Activated CD4-positive, alpha-beta T cell treated with anti-CD3 and anti-CD28 coated beads for 36 hours (primary cell): ENCODE measurements at places on chromosomes 7 and 10. TPM values are rescaled to one million over a fixed set of nuclear protein-coding genes. Genes with fewer than 3 reads are reported as not detected.

Gene SEPHS1
- 74.7 TPM for total RNA-seq

GRCh38 chr7:157581740-157582139 lies 244.9 kb downstream of the DNAJB6 start:
- no peak for DNase-seq

DNA sequence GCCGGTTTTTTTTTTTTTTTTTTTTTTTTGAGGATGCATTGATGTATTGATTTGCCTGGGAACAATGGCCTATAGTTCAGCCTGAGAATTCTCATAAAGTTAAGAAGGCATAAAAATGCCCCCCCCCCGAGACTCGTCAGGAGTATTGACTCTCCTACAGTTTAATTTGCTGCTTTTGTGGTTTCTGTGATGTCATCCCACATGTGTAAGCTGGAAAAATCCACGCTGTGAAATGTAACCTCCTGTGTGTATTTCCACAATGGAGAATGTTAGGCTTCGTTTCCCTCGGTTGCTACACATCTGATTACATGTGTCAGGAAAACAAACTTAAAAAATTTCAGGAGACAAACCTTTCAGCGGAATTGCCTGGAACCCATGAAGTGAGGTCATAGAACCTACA lies 117.9 kb downstream of the FANK1 start:
- DNase-seq = no peak

Gene PTPN20
- 2.0 TPM for total RNA-seq

- DNase-seq = no peak
Measured at GRCh38 chr7:154183946-154184345, 131.7 kb downstream of the DPP6 start.

Gene MSS51
- total RNA-seq = 2.4 TPM

Gene ATOH7
- total RNA-seq = not detected

DNA sequence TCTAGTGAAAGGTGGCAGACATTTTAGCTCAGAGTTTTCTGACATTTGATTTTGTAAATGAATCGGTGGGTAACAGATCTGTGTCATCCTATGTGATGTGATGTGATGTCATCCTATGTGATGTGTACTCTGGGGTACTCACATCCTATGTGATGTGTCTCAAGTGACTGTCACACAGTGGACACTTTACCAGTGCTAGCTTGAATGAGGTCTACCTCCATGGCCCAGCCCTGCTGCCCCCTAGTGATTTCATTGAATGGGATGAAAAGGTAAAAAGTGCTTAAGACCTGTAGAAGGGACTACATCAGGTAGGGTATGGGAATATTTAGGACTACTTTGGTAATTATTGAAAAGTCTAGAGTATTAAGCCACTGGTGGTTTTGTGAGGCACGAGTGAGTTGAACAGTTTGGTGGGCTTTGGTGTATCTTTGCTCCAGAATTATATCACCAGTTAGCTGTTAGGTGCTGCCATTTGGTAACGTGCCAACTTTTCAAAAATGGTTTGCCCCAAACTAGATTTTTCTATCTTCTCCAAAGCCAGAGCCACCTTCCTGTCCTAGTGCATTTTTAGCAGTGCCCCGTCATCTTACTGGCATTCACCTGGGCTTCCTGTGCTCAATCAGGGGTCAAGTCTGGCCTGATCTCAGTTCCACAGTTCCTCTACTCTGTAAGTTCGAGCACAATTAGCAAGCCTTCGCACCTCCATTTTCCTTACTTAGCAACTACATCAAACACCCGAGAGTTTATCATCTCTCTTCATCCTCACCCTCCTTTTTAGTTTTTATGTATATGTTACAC lies 9.7 kb downstream of the EIF4H start:
- DNase-seq = peak; percentile 41

GRCh38 chr10:132237871-132238270 lies 51.1 kb downstream of the DPYSL4 start:
- DNase-seq = no peak

- no peak for DNase-seq
Measured at GRCh38 chr7:43431020-43431595, 151.8 kb upstream of the STK17A start.

GRCh38 chr10:84540617-84541288 lies 212.4 kb downstream of the CCSER2 start:
- peak; percentile 87 for DNase-seq

- DNase-seq = no peak
Measured at GRCh38 chr10:99850021-99850766, 67.8 kb downstream of the ABCC2 start.

DNA sequence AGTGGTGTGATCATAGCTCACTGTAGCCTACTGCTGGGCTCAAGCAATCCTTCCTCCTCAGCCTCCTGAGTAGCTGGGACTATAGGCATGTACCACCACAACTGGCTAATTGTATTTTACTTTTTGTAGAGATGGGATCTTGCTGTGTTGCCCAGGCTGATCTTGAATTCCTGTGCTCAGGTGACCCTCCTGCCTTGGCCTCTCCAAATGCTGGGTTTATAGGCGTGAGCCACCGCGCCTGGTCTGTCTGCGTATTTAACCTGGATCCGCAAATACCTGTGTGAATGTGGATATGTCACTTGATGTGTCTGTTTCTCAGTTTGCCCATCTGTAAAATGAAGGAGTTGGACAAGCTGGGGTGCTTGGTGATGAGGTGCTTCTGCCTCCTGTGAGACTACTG lies 123.9 kb downstream of the BAMBI start:
- no peak for DNase-seq

- DNase-seq = no peak
Measured at GRCh38 chr10:25843551-25844170, 90.4 kb upstream of the MYO3A start.

Gene FAM25G
- not detected for total RNA-seq

GRCh38 chr7:137172105-137172590 lies 171.4 kb downstream of the PTN start:
- no peak for DNase-seq

GRCh38 chr10:124827474-124827873 lies 25.9 kb downstream of the ABRAXAS2 start:
- DNase-seq = peak; percentile 11

Gene UPK3B
- total RNA-seq = 1.1 TPM

Gene CDH23
- total RNA-seq = 1.6 TPM

Gene FGL2
- 0.16 TPM for total RNA-seq

Gene NPS
- not detected for total RNA-seq

Gene PNLIPRP3
- not detected for total RNA-seq

DNA sequence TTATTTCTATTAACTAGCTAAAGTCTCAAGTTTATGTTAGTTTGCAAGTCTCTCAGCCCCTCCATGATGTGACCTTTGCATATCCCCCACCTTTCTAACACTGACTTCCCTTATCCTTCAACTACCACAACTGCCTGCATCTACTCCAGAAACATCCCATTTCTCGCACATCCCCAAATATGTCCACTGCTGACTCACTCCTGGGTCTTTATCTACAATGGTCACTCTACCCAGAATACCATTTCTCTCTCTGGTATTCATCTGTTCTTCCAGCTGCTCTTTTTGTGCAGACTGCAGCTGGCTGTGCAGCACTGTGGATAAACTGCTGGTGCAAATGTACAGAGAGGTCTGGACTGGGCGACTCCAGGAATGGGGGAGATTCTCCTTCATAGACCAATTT lies 32.7 kb upstream of the PRSS1 start:
- DNase-seq = no peak

DNA sequence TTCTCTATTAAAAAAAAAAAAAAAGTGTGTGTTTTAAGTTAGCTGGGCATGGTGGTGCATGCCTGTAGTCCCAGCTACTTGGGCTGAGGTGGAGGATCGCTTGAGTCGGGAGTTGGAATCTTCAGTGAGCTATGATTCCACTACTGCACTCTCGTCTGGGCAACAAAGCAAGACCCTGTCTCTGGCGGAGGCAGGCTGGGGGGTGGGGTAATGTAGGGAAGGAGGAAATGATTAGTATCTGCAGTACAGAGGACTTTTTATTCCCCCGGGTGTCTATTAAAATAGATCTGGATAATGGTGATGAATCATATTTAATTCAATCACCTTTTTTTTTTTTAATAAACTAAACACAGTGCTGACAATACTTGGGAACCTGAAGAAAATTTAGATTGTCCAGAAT lies 6.5 kb downstream of the CBX3 start:
- no peak for DNase-seq

DNA sequence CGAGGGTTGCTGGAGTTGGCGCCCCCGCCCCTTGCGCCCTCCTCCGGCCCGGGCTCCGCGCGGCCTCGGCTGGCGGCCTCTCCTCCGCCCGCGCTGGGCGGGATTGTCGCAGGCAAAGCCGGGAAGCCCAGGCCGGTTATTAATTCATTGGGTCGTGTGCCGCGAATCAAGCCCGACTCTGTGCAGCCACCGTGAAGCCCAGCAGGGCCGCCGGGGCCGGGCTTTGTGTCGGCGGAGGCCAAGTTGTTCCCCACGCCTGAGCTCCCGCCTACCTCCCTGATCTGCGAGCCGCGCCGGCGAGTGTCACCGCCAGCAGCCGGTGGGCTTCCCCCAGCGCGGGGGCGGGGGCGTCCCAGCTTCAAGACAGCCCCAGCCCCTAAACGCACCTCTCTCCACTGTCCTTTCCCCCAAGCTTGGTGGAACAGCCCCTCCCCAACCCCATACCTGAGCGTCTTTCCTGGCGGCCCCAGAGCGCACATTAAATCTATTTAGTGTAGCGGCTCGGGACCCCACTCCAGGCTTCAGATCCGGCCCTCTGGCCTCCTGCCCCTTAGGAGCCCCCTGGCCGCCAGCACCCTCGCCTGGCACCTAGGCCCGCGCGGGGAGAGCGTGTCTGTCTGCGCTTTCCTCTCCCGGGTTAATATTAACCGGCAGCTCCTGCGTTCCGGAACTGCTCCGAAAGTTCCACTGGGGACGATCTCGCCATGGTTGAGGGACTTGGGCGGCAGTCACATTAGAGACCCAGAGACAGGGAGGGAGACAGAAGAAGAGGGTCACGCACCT lies 3.5 kb downstream of the SHH start:
- no peak for DNase-seq

DNA sequence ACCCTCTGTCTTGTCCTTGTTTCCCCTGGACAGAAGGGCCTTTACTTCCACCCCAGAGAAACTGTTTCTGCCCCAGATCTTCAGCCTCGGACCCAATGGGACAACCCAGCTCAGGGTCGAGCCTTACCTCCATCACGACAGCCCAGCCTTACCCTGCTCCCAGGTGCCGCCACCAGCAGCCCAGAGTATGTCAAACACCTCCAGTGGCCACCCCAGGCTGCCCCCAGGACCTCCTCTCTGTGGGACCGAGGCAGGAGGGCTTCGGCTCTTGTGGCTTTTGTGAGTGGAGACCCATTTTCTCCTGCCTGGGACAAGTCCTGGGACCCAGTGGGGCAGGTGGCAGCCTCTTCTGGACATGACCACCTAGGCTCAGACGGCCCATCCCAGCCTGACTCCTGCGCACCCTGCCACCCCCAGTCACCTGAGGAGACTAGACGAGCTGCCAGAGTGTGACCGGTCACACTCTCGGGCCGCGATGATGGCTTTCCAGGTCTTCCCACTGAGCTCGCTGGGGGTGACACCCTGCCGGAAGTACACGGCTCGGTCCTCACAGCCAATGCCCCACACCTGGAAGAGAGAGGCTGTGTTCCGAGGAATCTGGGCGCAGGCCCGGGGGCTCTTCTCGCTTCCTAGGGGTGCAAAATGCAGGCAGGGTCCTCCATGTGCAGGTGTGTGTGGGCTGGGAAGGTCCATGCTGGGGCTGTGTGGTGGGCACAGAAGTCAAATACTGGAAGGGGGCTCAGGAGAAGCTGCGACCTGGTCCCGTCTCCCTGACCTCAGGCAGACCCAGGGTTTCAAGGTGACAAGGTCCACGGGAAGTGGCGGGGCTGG lies 15.5 kb downstream of the TECPR1 start:
- DNase-seq = no peak

GRCh38 chr7:93894966-93895640 lies 4.5 kb upstream of the TFPI2 start:
- DNase-seq = no peak

Gene IL15RA
- 22.1 TPM for total RNA-seq

DNA sequence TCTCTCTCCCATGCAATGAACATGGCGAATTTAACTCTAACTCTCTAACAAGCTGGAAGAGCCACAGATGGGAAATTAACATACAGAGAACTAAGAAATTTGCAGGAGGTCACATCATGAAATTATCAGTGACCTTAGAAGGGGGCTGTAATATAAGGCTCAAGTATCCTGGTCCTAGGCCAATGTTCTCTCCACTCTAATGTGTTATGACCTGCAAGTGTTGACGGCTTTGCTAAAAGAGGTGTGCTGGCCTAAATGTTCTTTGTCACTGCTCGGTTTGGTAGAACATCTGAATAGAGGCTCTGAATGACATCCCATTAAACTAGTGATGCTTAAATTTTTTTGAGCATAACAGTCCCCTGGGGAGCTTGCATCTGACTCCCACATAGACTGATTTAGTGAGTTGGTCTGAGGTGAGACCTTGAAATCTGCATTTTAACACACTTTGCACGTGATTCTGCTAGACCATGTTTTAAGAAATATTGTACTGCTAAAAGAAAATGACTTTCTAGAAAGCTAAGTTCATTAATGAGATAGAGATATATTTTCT lies 129.3 kb downstream of the GFRA1 start:
- DNase-seq = no peak

Gene MALRD1
- not detected for total RNA-seq

DNA sequence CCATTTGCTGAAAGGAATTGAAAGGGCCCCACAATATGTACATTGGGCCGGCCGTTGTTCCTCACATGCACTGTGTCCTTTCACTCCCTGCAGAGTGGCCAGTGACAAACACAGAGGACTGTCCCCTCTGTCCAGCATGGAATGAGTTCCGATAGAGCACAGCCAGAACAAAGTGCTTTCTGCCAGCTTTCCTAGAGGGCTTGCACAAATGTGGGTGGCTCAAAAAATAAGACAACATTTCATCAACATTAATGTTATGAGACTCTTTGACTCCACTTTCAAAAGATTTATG lies 2.4 kb downstream of the PKD2L1 start:
- DNase-seq = no peak

DNA sequence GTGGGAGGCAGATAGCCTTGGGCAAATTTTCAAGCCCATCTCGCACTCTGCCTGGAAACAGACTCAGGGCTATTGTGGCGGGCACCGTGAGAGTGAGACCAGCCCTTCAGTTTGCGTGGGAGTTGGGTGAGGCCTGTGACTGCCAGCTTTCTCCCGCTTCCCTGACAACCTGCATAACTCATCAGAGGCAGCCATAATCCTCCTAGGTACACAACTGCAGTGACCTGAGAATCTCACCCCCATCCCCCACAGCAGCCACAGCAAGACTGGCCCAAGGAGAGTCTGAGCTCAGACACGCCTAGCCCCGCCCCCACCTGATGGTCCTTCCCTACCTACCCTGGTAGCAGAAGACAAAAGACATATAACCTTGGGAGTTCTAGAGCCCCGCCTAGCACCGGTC lies 275.4 kb downstream of the GRID1 start:
- no peak for DNase-seq

Gene CYP2E1
- total RNA-seq = 0.25 TPM
